ENCODE measurements at places on chromosomes 11 and 22.

GRCh38 chr11:69080257-69080995 lies 31.7 kb downstream of the TPCN2 start:
- no peak for DNase-seq

GRCh38 chr11:4581443-4581842 lies at the start of gene OR52I2:
OR52I2 (plus strand) TSS chr11:4581743.
- no peak for DNase-seq

DNA sequence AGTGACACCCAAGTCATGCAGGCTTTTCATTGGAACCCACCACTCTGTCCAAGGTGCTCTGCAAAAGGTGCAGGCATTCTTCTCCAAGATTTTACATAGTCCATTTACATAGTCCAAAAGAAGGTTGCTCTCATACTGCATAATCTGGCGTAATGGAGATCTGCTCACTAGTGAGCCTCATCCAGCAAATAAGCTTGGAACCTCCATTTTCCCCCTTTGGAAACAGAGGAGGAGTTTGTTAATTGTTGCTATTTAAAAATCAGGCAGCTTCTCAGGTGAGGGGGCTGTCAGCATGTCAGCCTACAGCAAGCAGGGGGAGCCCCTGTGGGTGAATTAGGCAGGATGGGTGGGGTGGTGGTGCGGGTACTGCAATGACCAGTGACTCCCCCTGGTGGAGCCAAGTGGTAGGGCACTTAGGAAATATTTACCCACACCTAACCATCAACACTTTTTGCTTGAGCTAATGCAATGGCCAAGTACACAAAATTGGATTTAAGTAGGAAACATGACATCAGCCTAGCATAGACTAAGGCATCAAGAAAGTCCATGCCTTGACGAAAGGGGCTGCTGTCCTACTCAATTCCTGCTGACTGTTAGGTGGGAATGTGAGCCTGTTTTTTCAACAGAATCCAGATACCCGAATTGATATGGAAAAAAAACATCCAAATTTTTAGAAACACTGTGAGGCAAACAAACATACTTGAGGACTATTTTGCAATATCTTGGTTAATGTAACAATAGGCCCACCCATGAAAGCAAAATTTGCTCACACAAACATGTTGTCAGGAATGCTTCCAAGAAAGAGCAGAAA lies 64.5 kb downstream of the AMBRA1 start:
- DNase-seq, result peak; percentile 73

- DNase-seq, result no peak
These were observed 678.7 kb downstream of the BRD1 start for GRCh38 chr22:49148895-49149418.

GRCh38 chr22:40651057-40651456 lies 14.5 kb upstream of the MRTFA start:
- DNase-seq, result no peak

- DNase-seq, result no peak
These were observed 21.4 kb downstream of the YPEL1 start for GRCh38 chr22:21714059-21714770.

DNA sequence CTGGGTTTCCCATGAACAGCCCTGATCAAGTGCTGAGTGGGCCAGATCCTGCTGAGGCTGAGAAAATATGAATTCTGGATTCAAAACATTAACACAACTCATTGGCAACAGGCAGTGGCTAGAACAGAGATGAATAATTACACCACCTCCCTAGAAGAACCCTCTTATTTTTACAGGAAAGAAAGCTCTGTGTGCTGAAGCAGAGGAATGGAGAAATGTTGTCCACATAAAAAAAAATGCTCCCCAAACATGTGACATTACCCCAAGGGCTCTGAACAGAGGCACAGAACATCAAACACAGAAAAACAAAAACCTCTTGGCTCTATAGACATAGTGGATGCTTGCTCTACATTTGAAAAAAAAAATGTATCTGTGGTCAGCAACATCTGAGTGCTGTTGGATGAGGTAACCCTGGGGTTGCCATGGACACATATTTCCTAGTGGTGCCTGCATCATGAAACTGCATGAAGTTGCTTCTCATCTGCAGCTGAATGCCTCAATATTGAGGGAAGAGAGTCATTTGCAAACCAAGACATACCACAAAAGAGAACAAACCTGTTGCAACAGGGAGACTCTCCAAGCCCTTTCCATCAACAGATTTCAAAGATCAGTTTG lies 98.8 kb downstream of the SNX19 start:
- no peak for DNase-seq

GRCh38 chr22:38700270-38700788 lies 414 bp downstream of the JOSD1 start:
- no peak for DNase-seq

GRCh38 chr11:35723913-35724312 lies 61.3 kb downstream of the TRIM44 start:
- no peak for DNase-seq

DNA sequence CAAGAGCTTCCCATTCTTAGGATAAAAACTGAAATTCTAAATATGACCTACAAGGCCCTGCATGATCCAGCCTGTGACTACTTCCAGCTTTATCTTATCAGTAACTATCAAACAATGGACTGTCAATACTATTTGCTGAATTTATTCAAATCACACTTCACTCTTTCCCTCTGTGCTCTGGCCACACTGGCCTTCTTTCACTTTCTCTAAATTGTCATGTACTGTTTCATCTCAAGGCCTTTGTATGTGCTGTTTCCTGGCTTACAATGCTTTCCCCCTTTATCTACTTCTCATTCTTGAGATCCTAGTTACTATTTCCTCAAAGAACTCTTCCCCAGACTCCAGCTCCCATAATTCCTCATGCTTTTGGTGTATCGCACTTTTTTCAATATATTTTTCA lies 5.6 kb downstream of the TIMM10B start:
- DNase-seq, result no peak

DNA sequence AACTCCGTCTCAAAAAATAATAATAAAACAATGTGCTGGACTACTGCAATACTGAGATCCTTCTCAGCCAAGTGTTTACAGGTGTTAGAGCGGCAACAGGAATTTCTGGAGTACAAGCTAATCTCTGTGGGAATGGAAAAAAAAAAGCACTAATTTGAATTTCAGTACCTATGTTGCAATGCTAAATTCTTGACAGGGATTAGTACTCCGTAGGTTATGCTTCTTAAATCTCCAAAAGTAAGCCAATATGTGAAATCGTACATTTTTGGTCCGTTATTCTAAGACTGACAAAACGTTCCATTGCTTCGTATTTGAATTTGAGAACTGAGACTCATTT lies 1.1 kb downstream of the ATL3 start:
- DNase-seq, result no peak

DNA sequence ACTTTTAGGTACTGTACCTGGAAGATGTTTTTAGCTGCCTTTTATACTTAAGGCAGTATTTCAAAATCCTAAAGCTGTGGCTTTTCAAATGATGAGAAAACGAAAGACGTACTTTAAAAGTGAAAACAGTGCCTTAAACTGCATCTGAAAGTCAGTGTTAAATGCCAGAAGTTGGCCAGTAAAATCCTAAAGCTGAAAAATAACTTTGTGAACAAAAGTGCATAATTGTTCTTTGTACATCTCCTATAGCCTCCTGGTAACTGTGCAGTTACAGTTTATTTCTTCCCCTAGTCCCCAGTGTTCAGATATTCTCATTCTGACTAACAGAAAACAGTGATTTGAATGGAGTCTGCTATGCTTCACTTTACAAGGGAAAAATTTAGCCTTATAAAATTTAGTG lies 6.8 kb downstream of the EED start:
- DNase-seq, result no peak

DNA sequence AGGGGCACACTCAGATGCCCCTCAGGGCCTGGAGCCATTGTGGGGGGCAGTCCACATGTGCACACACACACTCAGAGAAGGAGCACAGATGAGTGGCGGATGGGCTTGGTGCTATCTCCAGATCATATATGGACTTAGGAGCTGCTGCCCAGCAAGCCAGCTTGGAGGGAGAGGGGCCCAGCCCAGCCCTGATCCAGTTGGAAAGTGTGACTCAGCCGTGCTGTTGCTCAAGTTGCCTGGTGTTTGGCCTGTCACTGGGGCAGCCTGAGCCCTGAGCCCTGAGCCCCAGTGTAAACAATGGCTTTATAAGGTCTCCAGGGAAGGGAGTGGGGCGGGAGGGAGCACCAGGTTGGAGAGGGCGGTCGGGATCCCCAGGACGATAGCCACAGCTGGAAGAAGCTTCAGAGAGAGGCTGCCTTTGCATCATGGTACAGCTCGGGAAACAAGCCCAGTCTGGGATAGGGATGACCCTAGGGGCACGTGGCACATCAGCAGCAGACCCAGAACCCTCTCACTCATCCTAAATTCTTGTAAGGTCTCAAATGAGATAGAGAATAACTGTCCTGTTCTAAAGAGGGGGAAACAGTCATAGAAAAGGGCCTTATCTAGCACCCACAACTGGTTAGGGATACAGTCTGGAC lies 4.8 kb downstream of the SELENOM start:
- peak; percentile 57 for DNase-seq

- DNase-seq, result no peak
These were observed 3.9 kb upstream of the MUC15 start for GRCh38 chr11:26575946-26576345.

DNA sequence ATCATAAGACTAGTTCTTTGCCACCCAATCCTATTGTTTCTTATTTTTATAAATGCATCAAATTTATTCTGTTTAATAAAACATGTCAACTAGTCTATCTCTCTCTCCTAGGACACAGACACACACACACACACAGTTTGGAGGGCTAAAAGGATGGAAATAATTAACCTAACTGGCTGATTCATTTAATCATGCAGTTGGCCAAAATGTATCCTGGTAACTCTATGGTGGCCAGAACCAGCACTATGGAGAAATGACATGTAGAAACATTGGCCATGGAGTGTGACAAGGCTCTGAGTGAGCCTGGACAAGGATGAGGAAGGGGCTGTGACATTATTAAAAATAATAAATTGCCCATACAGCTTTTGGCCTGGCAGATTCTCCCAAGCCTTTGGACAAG lies 64.1 kb downstream of the CLPB start:
- DNase-seq, result no peak

GRCh38 chr22:21594865-21595452 lies 27.4 kb downstream of the UBE2L3 start:
- DNase-seq, result no peak

- no peak for DNase-seq
These were observed 38.2 kb downstream of the FAM168A start for GRCh38 chr11:73559743-73560142.

GRCh38 chr11:27861706-27862430 lies 161.6 kb upstream of the BDNF start:
- no peak for DNase-seq

DNA sequence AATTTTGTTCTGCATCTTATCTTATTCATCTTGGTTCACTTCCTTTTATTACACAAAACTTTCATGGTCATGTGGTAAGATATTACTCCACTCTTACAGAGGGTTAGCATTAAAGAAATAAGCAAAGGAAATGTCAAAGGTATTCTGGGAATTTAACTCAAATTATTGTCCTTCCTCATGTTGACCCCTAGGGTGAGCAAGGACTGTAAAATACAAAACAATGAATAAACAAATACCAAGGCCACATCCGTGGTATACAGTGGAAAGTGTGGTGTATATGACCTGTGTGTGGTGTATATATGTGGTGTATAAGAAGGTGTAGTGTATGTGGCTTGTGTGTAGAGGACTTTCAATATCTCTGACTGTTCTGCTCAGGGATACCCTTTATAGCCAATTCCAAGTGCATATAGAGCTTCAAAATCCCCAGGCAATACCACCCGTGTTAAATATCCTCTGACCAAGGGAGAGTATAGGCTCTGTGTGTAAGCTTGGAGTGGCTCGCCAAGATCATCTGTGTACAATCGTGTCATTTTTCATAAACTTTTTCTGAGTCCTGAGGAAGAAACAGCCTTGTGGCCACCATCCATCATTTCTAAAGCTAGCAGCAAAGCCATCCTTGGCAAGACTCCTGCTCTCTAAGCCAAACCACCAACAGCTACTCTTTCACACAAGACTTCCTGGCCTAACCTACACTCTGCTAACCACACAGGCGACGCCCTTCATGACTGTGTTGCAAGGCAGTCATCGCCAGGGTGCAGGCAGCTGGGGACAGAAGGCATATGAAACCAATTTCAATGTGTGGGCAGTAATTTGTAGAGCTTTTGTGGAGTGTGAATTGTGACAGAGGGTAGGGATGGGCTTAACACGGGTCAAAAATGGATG lies 548.0 kb downstream of the ETS1 start:
- DNase-seq, result no peak

DNA sequence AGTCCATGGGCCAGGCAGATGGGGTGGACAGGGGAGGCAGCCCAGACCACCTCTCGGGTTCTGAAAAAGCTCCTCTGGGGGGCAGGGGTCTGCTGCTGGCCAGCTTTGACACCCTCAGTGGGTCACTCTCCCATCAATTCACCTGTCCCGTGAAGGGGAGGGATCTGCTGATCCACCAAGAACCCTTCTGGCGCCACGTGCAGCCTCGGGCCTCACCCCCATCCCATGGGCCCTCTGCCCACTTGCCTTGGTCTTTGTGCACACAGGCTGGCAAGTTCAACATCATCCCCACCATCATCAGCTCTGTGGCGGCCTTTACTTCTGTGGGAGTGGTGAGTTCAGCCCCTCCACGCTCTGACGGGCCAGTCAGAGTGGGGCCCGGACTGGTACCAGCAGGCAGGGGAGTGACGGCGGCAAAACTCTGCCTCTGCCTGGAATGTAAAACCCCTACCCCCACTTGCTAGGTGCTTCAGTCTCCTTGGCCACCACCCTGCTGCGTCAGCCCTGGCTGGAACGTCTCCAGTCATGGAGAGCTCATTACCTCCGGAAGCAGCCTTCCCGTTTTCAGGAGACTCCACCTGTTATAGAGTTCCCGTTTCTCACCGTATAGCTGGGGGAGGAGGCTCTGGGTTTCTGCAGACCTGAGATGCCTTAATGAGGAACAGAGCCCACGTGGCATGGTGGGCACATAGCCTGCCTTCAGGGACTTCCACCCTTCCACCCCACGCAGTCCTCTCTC lies 12.7 kb downstream of the PRG3 start:
- no peak for DNase-seq

DNA sequence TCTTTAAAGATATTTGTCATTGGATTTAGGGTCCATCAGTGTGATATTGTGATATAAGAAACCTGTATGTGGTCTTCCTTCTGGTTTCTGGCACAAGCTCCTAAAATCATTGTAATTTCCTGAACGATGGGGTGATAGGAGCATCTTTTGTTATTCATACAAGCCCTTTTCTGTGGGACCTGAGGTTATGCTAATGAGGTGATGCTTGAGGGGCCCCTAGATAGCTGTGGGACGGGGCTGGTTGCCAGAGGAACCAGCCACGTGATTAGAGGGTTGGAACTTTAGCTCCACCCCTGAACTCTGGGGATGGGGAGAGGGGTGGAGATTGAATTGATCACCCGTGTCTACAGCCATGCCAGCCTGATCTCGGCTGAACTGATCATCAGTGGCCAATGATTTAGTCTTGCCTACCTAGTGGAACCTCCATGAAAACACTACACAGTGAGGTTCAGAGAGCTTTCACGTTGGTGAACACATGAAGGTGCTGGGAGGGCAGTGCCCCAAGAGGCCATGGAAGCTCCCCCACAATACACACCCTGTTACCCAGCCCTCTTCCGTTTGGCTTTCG lies 62.8 kb downstream of the BCR start:
- DNase-seq, result no peak

Data from A549 (cell line).